ENCODE measurements at places on chromosomes 5 and 9. TPM values are rescaled to one million over a fixed set of nuclear protein-coding genes. Genes with fewer than 3 reads are reported as not detected.

DNA sequence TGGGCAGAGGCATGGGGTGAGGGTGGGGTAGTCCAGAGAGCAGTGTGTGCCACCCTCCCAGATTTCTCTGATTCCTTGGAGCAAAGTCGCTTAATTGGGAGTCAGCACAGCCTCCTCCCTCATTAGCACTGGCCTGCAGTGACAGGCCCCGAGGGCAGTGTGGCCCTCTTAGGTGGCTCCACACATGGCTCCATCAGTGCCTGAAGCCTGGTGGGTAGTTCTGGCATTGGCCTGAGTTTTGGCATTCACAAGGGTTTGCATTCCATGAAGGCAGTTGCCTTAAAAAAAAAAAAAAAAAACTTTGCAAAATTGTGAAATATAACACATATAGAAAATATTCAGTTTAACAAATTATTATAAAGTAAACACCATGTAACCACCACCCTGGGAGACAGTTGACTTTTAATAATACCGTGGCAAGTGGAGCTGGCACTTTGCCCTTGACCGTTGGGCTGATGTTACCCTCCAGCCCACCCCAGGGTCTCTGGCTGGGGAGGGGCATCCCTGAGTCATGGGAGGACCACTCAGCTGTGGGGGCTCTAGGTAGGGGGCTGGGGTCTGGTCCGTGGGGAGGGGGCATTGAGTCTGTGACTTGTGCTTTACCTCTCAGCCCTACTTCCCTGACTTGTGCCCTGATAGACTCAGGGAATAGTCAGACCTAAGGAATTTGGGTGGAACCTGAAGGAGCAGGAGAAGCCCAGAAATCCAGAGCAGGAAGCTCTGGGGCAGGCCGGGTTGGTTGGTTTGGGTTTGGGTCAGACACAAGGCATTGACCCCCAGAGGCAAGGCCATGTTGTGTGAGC, 51.3 kb upstream of the PITX1 start:
- no peak overlapping the region for H3K27ac ChIP-seq
- H3K4me3 ChIP-seq = no peak overlapping the region
- H3K36me3 ChIP-seq = no peaks in the 10 kb centered on the region
- peaks cover 14% of the 10 kb centered on the region for H3K27me3 ChIP-seq
- H3K4me1 ChIP-seq = no peaks in the 10 kb centered on the region

GRCh38 chr5:130286971-130287370, 382.7 kb downstream of the CHSY3 start:
- no peak overlapping the region for H3K27ac ChIP-seq
- H3K4me3 ChIP-seq = no peak overlapping the region
- H3K36me3 ChIP-seq = no peaks in the 10 kb centered on the region
- H3K27me3 ChIP-seq = peaks cover 10% of the 10 kb centered on the region
- no peak for DNase-seq
- no peaks in the 10 kb centered on the region for H3K4me1 ChIP-seq

DNA sequence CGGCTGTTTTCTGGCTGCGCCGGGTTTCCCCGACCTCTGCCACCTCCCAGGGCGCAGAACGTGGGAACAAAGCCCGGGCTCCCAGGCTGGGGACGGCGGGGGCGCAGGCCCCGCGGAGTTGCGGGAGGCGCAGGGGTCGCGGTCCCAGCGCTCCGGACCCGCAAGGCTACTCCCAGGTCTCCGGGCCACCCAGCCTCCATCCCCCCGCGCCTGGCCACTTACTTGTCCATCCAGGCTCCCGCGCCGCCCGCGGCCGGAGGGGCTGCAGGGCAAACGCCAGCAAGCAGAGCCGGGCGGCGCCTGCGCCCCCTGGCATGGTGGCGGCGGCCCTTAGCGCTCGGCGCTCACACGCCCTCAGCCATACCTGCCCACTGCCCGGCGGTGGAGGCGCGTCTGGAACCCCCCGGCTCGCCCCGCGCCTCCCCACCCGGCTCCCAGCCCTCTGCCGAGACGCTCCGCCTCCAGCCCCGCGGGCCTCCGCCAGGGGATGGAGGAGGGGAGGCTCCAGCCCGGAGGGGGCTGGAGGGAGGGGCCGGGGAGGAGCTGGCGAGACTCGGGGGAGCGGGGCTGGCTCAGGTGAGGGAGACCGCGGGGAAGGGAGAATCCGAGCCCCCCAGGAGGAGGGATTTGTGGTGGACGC, at the start of gene ADAM19:
ADAM19 (minus strand) TSS at position 395 of the 640 bp plus-strand sequence; CDS start at position 316, 79 bp downstream.
- peak within 1 kb of the TSS; percentile 84 for H3K4me3 ChIP-seq
- H3K27me3 ChIP-seq = peaks cover 66% of the 10 kb centered on the region
- no peaks in the 10 kb centered on the region for H3K36me3 ChIP-seq
- H3K27ac ChIP-seq = no peak within 1 kb of the TSS
- DNase-seq = peak; percentile 46
- H3K4me1 ChIP-seq = peaks cover 30% of the 10 kb centered on the region

DNA sequence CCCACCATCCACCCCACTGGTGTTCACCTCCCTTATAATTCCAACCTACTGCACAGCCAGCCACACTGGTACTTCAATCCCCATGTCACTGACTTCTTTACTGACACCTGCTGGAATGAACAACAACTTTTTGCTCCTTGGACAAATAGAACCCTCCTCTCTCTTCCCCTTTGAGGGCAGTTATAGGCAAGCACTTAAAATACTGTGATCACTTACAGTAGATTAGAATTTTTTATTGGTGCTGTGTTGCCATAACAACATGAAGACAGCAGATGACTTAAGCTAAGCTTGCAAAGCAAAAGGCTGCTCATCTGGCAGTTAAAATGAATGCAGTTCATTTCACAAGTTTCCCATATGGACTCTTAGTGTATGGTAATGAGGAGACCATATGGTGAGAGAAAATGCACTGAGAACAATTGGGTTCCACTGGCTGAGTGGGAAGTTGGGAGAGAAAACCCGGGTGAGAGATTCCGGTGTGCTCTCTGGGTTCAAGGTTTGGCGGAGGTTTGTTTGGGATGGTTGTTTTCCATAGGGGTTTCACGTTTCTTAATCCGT, 374.3 kb downstream of the EBF1 start:
- no peaks in the 10 kb centered on the region for H3K36me3 ChIP-seq
- no peaks in the 10 kb centered on the region for H3K27me3 ChIP-seq
- no peak overlapping the region for H3K27ac ChIP-seq
- no peak overlapping the region for H3K4me3 ChIP-seq
- no peaks in the 10 kb centered on the region for H3K4me1 ChIP-seq

- H3K27ac ChIP-seq = no peak overlapping the region
- no peaks in the 10 kb centered on the region for H3K4me1 ChIP-seq
- no peak overlapping the region for H3K4me3 ChIP-seq
- no peak for DNase-seq
These were observed 1983.0 kb upstream of the C9orf72 start for GRCh38 chr9:29556317-29556716.

DNA sequence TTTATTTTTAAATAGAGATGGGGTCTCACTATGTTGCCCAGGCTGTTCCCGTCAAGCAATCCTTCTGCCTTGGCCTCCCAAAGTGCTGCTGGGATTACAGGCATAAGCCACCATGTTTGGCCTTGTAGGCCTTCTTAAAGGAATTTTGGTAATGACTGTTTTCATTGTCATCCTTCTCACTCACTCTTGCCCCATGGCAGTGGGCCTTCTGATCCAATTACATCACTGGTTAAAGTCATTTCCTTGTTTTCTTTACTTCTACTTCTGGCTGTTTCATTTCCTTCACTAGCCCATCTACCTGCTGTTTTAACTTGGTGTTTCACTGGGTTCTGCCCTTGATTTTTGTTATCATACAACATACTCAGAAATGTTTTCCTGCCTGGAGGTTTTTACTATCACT, 20.1 kb upstream of the NIM1K start:
- H3K27ac ChIP-seq = no peak overlapping the region
- peaks cover 28% of the 10 kb centered on the region for H3K36me3 ChIP-seq
- peaks cover under 1% of the 10 kb centered on the region for H3K4me1 ChIP-seq
- H3K27me3 ChIP-seq = no peaks in the 10 kb centered on the region
- H3K4me3 ChIP-seq = no peak overlapping the region
- DNase-seq = no peak

DNA sequence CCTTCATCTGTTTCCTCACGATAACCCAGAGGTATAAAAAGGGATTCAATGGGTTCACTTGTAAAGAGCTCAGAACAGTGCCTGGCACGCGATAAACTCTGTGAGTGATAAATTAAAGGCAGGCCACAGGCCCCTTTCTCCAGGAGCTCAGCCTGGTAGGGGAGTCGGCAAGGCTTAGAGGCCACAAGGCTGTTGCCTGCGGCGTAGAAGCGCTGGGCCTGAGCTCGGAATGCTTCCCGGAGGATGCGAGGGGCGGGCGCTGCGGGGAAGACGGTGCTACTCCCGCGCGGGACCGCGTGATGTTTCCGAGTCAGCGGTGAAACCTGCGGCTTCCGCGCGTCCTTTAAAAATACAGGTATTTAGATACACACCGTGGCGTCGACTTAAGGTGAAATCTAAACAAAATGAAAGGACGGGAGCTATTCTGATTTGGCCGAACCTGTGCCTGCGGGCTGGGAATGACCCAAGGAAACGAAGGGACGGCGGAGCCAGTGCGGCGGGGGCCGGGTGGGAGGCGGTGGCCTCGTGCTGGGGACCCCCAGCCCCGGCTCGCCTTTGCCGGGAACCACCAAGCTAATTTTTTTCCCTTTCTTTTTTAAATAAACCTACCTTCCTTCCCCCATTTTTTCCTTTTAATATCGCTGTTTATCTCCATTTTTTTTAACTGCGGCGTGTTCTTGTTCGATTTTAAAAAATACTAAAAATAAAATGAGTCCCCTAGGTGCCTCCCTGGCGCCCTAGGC, 6.2 kb downstream of the NKX2-5 start:
- H3K4me1 ChIP-seq = peaks cover 19% of the 10 kb centered on the region
- H3K27ac ChIP-seq = no peak overlapping the region
- peaks cover 85% of the 10 kb centered on the region for H3K27me3 ChIP-seq

DNA sequence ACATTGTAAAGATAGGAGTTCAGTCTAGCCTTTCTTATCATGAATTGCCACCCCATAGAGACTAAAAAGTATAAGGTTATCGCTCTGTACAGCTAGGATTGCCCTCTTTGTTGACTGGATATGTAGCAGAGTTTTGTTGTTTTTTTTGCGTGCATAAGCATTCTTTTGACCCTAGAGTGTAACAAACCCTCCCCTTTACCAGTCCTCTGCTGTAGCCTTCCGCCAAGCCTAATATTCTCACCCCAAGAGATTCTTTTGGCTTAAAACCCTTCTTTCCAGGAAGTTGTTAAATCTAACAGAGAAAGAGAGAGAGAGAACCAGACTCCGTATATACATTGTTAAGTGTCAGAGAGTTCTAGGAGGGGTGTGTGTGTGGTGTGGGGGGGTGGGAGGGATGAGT, 113.9 kb downstream of the FGF1 start:
- no peak overlapping the region for H3K27ac ChIP-seq
- no peaks in the 10 kb centered on the region for H3K4me1 ChIP-seq
- DNase-seq = no peak
- no peaks in the 10 kb centered on the region for H3K27me3 ChIP-seq

- H3K4me3 ChIP-seq = no peak overlapping the region
- H3K27ac ChIP-seq = peak overlapping the region; percentile 38
- DNase-seq = no peak
- H3K36me3 ChIP-seq = peaks cover 72% of the 10 kb centered on the region
- no peaks in the 10 kb centered on the region for H3K27me3 ChIP-seq
- peaks cover 27% of the 10 kb centered on the region for H3K4me1 ChIP-seq
These were observed 14.6 kb downstream of the ZBTB43 start for GRCh38 chr9:126819482-126819881.

DNA sequence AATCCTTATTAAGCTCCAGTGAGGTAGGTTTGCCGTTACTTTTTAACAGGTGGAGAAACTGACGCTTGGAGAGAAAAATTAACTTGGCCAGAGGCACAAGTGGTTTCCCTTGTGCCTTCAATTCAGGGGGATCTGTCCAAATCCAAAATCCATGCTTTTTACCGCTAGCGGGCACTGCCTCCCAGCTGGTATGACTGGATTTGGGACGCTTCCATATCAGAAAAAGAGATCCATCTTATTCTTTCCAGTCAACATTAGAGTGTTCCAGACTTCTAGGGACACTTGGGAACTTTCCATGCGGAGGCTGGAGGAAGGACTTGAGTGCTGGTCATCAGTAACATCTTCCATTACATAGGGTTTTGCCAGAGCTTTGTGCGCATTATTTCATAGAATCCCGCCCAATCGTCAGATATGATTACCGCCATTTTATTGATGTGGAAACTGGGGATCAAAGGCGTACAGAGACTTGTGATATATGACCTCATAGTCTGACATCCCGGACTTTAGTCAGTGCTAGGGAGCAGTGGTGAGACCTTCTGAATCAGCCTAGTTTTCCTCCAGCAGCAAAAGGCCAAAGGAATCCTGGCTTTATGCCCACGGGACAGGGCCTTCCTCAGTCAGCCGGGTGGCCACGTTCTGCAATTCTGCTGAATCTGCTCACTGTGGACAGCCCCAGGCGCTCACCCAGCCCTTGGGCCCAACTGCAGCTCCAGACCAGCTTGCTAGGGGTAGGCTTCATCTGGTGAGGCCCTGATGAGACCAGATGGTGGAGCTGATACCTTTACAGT, 1.1 kb upstream of the GNPDA1 start:
- peaks cover 76% of the 10 kb centered on the region for H3K4me1 ChIP-seq
- peaks cover 28% of the 10 kb centered on the region for H3K36me3 ChIP-seq
- H3K27me3 ChIP-seq = peaks cover 3% of the 10 kb centered on the region
- peak; percentile 12 for DNase-seq
- peak overlapping the region; percentile 87 for H3K4me3 ChIP-seq

The SPINK4 gene
- not detected for total RNA-seq

The GPR21 gene
- not detected for total RNA-seq

The GLRA1 gene
- total RNA-seq = not detected

The HRCT1 gene
- not detected for total RNA-seq
